Stimulated activated CD4-positive, alpha-beta T cell treated with anti-CD3 and anti-CD28 coated beads, Interleukin-1b, Interleukin-23, amount 100 ng/mL, for 48 hours (primary cell): ENCODE measurements at places on chromosomes 13 and 19.

GRCh38 chr19:38543807-38544568 is 73.8 kb downstream of the MAP4K1 start:
- peak; percentile 55 for DNase-seq

- no peak for DNase-seq
These were observed 11.5 kb upstream of the WBP4 start for GRCh38 chr13:41049480-41050440.

DNA sequence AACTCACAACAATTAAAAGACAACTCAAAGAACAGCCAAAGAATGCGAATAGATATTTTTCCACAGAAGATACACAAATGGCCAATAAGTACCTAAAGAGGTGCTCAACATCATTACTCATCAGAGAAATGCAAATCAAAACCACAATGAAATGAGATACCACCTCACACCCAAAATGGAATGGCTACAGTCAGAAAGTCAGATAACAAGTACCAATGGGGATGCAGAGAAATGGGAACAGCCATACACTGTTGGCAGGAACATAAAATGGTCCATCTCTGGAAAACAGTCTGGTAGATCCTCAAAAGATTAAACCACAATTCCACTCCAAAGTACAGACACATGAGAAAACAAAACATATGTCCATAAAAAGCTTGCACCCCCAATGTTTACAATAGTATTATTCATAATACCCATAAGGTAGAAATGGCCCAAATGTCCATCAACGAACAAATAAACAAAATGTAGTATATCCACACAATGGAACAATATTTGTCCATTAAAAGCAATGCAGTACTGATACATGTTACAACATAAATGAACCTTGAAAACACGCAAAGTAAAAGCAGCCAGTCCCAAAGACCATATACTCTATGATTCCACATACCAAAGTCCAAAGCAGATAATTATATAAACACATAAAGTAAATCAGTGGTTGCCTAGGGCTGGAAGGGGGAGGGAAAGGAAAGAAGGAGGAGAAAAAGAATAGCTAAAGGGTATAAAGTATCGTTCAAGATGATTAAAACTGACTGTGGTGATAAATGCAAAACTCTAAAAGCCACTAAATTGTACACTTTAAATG is 19.6 kb downstream of the USP12 start:
- DNase-seq = no peak

DNA sequence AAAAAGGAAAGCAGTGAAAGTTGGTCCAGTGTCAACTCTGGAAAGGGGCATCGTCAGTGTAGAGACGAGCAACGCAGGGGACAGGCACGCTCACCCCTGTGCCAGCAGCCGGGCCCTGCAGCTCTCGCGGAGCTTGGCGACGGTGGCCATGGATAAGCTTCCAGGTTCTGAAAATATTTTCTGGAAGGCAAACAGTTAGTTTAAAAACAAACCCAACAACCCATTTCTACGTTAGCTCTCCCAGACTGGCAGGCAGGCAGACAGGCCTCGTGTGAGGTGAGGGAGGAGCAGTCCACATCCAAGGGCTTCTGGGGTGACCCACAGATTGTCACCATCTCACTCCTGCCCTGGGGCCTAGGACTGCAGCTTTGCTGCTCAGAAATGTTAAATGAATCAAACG is 27.4 kb downstream of the LAMP1 start:
- DNase-seq = no peak

- no peak for DNase-seq
These were observed 515.3 kb downstream of the PCDH9 start for GRCh38 chr13:66714795-66715194.

DNA sequence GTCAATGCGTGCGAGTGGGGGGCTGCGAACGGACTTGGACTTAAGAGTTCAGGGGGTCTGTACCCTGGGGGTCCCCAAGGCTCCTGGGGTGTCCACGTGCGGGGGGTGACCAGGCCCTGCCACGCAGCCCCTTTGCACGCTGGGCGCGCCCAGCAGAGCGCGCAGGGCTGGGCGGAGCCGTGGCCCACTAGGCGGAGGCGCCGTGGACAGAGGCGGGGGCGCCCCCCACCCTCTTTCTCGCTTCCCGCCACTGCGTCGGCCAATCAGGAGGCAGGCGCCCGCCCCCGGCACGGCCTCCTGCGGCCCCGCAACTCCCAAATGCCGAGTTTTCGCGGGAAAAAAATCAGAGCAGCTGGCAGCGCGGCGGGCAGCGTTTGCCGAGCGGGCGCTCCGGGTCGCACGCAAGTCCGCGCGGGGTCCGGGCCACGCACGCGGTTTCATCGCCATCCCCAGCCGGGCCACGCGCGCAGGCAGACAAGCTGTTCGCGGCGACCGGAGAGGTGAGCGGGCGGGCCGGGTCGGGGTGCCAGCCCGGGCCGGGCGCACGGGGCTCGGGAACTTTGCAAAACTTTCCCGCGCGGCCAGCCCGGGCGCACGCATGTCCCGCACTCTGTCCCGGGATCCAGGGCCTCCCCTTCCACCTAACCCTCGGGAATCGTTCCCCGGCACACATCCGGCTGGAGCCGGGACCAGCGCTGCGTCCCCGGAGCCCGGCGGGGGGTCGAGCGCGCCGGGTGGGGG is at the start of gene UHRF1:
UHRF1 (plus strand) TSS at position 346 of the 741 bp plus-strand sequence. CDS start 1,385 bp downstream, outside the sequence.
- DNase-seq = peak; percentile 84

DNA sequence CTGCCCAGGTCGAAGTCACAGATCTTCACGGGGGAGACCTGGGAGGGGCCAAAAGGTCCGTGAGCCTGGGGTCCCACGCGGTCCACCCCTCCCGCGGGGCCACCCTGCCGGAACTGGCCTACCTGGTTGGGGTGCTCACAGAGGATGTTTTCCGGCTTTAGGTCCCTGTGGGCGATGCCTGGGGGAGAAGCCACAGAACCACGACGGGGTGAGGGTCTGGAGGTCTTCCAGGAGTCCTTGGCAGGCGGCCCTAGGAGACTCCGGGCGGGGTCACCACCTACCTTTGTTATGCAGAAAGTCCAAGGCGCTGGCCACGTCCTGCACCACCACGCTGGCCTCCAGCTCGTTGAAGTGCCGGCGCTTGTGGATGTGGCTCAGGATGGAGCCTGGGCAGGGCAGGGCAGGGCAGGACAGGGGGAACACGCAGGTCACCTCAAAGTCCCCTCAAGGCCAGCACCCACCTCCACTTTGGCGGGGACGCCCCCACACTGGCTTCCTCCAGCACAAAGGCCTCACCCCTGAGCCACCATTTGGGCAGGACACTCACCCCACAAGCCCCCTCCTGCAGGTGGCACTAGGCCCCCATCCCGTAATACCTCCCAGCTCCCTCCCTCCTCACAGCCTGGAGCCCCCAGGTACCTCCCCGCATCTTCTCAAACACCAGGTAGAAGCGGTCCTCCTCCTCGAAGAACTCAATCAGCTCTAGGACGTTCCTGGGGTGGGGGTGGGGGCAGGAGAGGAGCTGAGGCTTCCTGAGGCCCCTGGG is 8.4 kb downstream of the MKNK2 start:
- no peak for DNase-seq

DNA sequence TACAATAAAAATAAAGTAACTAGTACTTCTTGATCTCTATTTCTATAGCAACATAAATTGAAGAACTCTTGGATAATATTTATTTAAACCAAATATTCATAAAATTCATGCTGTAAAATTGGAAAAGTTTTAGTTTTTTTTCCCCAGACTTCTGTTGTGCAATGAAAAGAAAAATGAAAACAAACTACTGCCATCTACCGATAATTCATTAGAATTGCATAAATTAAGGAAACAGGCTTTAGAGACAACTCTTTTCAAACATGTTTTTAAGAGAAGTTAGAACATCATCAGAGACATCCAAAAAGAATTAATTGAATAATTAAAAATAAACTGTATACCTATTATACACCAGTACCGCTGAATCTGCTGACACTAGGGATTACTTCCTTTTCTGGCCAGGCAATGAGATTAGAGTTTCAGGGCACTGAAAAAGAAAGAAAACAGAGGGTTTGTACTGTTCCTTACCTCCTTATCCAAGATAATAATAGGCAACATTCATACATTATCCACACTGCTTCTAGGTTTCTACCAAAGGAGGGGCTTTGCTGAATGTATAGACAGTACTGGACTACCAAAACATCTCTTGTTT is 4.9 kb downstream of the CCDC122 start:
- no peak for DNase-seq

- DNase-seq = no peak
These were observed 318.8 kb downstream of the SLITRK1 start for GRCh38 chr13:83563499-83563898.

- no peak for DNase-seq
These were observed 15.0 kb downstream of the ZNF350 start for GRCh38 chr19:51971624-51972023.

- DNase-seq = no peak
These were observed at the start of gene IGSF23 for GRCh38 chr19:44613295-44614178. IGSF23 (plus strand) TSS chr19:44613563; CDS start chr19:44613646, 83 bp downstream.

GRCh38 chr19:53951436-53951835 is 11.3 kb upstream of the CACNG8 start:
- DNase-seq = no peak

DNA sequence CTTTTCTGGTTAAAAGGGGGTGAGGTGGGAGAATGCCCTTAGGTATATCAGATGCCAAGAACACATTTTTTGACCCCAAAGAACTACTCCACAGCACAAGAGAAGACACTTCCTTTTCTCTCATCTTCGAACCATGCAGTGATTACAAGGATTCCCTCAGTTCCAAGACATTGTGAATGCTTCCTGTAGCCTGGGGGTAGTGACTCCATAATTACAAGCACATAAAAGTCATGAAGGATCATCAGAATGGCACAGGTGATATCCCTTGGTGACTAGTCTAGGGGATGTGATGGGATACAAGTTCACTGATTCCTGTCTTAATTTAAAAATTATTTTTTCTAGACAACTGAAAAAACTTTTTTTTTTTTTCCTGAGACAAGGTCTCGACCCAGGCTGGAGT is 78.0 kb downstream of the ZC3H13 start:
- no peak for DNase-seq

GRCh38 chr19:3548606-3549005 is 8.8 kb downstream of the MFSD12 start:
- DNase-seq = no peak

DNA sequence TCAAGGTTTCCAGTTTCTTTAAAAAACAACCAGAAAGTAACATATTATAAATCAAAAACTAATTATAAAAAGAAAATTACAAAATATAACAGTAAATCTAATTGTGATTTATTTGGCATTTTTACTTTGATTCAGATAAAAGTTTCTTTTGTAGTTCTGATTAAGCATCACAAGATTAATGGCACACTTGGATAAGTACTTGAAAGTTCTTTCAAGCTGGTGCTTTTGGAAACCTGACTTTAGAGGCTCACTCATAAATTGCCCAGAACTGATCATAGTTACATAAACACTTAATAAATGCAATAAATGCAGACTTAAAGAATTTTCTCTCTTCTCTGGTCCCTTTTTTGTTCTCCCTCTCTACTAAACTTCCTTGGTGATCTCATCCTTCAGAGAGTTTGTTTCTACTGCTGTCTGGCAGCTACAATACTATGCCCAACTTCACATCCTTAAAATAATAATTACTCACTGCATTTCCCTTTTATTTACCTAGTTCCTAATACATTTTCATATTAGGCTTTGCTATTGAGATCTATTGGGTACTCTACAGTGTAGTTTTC is 1417.0 kb downstream of the EFNB2 start:
- DNase-seq = no peak

GRCh38 chr19:46564701-46565100 is 36.4 kb upstream of the CALM3 start:
- no peak for DNase-seq

GRCh38 chr19:12166626-12167025 is 3.7 kb downstream of the ZNF136 start:
- no peak for DNase-seq

- peak; percentile 4 for DNase-seq
These were observed 532.7 kb upstream of the SPRY2 start for GRCh38 chr13:80873589-80873988.

DNA sequence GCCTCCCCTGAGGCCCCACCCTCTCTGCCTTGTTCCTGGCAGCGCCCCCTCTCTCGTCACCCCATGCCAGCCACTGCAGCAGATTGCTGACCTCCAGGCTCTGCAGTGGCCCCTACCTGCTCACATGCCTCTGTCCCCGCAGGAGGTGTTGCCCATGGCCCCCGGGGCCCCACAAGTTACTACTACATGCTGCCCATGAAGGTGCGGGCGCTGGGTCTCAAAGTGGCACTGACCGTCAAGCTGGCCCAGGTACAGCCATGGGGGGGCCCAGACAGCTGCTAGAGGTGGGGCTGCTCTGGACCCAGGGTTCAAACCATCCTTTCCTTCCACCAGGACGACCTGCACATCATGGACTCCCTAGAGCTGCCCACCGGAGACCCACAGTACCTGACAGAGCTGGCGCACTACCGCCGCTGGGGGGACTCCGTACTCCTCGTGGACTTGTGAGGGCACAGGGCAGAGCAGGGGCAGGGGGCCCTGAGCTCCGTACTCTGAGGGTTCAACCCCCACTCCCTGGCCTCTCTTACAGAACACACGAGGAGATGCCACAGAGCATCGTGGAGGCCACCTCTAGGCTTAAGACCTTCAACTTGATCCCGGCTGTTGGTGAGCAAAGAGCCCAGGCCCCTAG is 6.2 kb downstream of the MRPL4 start:
- DNase-seq = no peak

GRCh38 chr13:75762076-75762937 is 126.2 kb downstream of the LMO7 start:
- peak; percentile 14 for DNase-seq

GRCh38 chr13:91323349-91323748 is 24.1 kb upstream of the MIR17HG start:
- DNase-seq = no peak
